Cardiac atrium fibroblast (primary cell): ENCODE measurements at places on chromosomes 11 and 22. TPM values are rescaled to one million over a fixed set of nuclear protein-coding genes. Genes with fewer than 3 reads are reported as not detected.

TNKS1BP1 gene
- total RNA-seq, result 85.5 and 85.6 TPM in 2 replicates

CABP4 gene
- not detected in 2 replicates for total RNA-seq

PICALM gene
- total RNA-seq, result 209 and 215 TPM in 2 replicates

KCNJ11 gene
- not detected in 2 replicates for total RNA-seq

LPXN gene
- 0.72 and 0.97 TPM in 2 replicates for total RNA-seq

TNNT3 gene
- 3.6 and 5.1 TPM in 2 replicates for total RNA-seq

OR10A3 gene
- total RNA-seq, result not detected in 2 replicates

PGM2L1 gene
- 0.72 and 1.8 TPM in 2 replicates for total RNA-seq

MOB2 gene
- 23.3 and 30.5 TPM in 2 replicates for total RNA-seq

PTGDR2 gene
- not detected in 2 replicates for total RNA-seq

DRD2 gene
- not detected in 2 replicates for total RNA-seq

MMP11 gene
- 2.0 and 6.8 TPM in 2 replicates for total RNA-seq

TM7SF2 gene
- 10.2 and 29.6 TPM in 2 replicates for total RNA-seq

OR52I2 gene
- not detected in 2 replicates for total RNA-seq

MTA2 gene
- 72.6 and 86.1 TPM in 2 replicates for total RNA-seq
